ENCODE measurements at places on chromosomes 5 and 9.
A peak's percentile ranks its signal among the peaks of the same experiment; 100 is the strongest.

DNA sequence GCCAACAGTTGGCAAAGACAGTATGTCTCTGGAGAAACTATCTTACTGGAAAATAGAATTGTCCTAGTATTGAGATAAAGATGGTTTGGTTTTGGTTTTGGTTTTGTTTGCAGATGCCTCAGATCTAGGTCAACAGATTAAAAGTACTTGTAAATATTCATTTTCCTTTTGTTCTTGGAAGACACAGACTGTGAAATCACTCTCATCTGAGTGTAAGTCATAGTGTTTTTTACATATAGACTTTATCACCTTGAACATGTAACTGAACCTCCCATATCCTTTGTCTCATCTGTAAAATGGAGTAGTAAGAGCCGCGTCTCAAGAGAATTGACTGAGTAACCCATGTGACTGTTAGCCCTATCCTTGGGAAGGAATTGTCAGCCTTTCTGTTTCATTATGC, 34.3 kb downstream of the MAP3K1 start:
- no peak for DNase-seq

DNA sequence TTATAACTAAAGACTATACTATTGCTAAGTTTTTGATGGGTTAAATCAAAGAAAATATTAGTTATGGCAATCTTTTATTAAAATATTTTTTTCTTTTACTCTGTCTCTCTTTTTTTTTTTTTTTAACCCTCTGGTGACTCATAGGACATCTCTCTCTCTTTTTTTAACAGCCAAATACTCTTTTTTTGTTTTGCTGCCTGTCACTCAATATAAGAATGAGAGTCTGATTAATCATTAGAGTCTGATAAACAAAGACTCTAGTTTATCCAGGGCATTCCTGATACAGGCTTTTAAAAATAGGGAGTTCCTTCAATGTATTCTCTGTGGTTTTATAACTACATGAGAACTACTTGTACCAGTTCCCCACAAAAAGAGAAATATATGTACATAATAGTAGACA, 77.3 kb downstream of the SLC38A9 start:
- DNase-seq: no peak

DNA sequence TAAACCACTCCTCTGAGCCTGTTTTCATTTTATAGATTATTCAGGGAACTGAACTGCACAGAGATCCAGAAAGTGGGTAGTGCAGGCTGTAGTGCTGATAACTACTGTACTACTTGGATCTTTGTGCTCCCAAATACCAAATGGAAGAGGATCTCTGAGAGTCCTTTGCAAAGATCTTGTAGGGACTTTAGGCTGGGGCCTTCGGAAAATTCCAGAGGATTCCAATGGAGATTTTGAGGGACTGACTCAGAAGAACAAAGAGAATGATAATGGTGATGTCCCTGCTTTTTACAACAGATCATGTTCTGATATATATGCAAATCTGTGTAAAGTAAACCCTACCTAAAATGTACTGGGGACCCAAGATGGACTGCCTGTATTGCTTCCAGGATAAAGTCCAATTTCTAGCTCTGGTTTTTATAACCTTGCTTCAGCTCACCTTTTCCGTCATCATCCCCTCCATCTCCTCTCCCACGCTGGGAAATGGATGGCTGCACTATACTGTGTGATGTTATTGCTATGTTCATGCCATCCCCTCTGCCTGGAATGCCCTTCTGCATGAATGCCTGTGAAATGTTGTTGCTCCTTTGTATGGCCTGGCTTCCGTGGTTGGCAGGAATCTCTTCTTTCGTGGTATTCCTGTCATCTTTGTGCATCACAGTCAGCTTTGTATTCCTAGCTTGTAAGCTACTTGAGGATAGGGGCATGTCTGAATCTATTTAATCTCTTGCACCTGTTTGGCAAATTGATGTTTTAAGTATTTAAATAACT, 9.7 kb upstream of the PSMD5 start:
- DNase-seq: no peak

DNA sequence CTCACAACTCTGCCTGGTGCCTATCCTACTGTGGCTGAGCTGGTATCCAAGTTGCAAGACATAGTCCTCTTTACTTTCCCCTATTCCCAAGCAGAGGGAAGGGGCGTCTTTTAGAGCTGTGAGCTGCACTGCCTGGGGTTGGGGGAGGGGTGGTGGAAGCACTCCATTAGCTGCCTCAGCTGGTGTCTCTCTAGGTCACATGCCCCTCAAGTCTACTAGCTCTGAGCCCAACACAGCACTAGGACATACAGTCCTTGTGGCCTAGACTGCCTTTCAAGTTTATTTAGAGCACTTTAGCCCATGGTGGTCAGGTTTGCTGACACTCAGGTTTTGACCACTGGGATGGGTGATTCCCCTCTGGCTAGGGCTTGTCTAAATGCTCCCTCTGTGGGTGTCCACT, 54.7 kb downstream of the SREK1 start:
- DNase-seq: no peak

DNA sequence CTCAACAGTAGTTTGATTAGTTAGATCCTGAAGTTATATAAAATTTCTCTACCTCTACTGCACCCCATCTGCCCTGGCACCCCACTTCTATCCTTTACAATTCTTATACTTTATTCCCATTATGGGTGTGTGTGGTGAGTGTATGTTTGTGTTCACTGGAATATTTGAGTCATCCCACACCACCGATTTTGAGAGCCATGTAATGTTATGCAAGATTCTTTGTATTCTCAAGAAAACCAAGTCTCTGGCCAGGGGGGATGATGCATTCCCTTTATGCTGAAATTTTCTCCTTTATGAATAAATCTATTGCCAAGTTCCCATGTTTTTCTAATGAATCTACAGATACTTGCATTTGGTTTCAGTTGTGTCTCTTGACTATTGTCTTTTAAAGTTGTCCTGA, 266.8 kb downstream of the ARHGEF28 start:
- no peak for DNase-seq

- DNase-seq: no peak
These were observed 21.7 kb upstream of the DOLPP1 start for GRCh38 chr9:129058965-129059795.

- no peak for DNase-seq
These were observed 1248.9 kb upstream of the ACO1 start for GRCh38 chr9:31135567-31135966.

DNA sequence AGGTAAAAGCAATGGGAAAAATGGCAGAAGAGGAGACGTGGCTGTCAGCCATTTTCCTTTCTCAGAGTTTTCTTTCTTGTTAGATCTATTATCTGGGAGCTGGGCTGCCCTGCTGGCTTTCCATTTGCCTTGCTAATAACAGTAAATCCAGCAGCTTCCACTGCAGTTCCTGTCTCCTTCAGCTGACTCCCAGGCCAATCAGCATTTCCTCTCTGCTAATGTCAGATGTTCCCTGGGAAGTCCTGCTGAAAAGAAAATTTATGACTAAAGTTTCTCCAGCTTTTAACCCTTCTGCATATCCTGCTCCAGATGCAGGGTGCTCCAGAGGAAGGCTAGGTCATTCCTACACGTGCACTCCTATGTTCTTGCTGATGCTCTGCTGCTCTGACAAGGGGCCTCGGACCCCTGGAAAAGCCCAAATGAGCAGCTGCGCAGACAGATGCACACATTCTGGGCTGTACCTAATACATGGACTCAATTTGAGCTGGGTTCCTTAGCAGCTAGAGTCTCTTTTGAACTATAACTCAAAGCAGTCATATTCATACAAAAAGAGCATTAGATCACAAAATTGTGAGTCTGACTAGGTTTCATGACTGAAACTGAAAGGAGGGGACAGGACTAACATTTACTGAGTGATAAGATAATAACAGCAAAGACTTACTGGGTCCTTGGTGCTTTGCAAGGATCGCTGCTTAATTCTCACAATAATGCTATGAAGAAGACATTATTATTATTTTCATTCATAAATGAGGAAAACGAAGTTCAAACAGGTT, 182.2 kb downstream of the MAPKAP1 start:
- DNase-seq: no peak

DNA sequence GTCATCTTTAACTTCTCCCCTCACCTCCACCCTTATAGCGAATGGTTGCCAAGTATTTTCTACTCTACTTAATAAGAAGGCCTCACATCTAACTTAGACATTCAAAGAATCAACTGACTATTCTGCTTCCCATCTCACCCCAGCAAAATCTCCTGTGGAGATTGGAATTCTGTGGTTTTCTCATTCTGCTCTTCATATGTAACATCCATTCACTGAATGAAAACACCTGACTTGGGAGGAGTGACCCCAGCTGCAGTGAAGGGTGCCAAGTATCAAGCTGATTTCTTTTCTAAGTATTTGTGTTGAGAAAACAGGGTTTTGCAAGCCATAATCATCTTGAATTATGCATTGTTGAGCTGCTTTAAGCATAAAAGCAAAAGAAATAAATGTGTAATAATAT, 42.5 kb upstream of the TAF1L start:
- no peak for DNase-seq

GRCh38 chr5:118692811-118693342, 295.5 kb downstream of the DTWD2 start:
- peak; percentile 94 for DNase-seq

DNA sequence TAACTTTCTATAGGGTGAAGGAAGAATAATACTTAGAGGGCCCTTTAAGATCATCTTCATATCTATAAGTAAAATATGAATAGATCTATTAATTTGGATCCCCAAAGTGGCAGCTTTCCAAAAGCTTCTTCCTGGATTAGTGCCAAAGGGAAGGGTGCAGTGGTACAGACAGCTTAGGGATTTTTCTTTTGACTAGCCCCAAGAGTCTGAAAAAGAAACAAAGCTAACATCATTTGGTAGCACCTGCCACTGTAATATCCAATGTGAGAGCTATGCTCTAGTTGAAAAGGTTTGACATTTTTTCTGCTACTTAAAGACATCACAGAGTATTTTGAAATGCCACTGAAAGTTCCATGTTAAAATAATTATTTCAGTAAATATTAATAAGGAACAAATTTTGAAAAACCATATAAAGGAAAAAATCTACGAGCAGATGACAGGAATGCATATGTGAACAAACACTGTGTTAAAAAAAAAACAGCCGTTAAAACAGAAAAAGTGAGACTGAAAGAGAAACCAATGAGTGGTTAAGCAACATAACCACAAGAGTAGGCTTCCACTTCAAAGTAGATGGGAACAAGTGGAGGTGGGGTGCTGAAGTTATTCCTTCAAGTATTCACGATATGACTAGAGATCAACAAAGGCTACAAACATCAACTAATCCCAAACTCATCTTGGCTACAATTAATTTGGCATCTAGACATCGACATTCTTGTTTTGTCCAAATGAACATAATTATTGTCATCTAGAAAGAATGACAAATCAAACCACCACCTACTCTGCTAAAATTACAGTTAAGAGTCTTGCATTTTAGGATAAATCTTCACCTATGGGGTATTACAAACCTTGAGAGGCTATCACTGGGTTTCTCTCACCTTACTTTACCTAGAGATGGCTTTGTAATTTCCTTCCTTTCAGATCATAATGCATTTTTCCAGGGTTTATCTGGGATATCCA, 137.5 kb downstream of the CPLANE1 start:
- no peak for DNase-seq

DNA sequence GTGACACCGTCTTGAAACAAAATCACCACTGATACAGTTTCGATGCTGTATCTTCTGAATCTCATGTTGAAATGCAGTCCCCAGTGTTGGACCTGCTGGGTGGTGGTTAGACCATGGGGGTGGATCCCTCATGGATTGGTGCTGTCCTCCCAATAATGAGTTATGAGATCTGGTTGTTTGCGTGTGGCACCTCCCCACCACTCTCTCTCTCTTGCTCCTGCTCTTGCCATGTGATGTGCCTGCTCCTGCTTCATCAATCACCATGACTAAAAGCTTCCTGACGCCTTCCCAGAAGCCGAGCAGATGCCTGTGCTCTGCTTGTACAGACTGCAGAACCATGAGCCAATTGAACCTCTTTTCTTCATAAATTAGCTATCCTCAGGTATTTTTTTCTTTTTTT, 15.2 kb upstream of the C5orf15 start:
- no peak for DNase-seq

DNA sequence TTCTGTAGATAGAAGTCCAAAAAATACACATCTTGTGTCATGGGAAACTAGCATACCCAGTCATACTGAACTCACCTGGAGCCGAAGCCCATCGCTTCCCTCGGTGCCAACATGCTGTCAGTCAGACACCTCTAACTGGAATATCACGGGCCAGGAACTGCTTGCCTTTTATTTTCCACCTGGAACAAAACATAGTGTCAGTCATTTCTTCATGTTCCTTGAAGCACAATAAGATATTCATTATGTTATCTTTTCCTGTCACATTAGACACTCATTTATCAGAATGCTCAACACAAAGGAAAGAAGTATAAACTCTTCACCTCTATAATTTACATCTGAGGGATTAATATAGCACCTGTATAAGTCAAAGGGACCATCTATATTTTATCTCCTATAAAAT, 674.4 kb downstream of the PTPRD start:
- DNase-seq: no peak

DNA sequence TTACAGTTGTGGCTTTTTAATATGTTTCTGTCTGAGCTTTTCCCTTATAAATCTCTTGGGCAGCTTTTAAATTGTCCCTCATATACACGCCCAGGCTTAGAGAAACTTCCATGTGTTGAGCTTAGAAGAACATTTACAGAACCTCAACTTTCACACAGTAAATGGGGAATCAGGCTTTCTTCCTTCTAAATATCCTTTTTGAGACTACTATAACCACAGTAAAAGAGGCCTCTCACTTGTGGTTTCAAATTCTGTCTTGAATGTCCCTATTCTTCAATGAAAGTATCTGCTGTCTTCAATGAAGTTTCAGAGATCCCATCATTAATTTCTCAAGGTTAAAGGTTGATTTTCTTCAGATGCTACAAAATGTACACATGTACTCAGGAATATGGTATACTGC, 588.6 kb upstream of the DMAC1 start:
- DNase-seq: no peak

DNA sequence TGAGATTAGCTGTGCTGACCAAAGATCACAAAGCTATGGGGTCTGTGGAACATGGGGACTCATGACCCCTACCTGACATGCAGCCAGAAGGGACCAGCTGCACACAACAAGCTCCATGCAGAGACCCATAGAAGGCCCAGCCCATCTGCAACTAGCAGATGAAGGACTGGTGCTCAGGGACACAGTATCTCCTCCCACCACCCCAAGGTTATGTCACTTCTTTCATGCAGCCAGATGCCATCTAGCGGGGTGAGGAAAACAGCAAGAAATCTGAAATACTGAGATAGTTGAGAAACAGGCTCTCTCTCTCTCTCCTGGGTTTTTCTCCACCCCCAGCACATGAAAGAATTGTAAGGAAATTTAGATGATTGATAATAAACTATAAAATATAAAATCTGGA, 161.3 kb upstream of the DAPK1 start:
- no peak for DNase-seq

DNA sequence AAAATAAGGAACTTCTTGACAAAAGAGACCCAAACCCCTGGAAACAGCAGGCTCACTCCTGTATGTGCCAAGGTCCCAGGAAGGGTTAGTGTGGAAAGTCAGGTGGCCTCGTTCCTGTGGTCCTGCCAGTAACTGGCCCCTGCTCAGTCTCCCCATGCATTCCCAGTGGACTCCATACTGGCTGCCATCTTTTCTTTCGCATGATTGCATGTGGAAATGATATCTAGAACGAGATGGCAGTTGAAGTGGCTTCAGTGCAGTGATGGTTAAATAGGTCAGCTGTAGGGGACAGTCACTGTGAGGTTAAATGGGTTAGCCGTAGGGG, 30.4 kb downstream of the AHRR start:
- DNase-seq: no peak

- DNase-seq: no peak
These were observed 85.9 kb downstream of the TMEM252 start for GRCh38 chr9:68454579-68455334.

Data from NCI-H446 treated with DMSO at 0.1 percent for 48 hours (cell line).